ENCODE measurements at places on chromosomes 2 and 18.

DNA sequence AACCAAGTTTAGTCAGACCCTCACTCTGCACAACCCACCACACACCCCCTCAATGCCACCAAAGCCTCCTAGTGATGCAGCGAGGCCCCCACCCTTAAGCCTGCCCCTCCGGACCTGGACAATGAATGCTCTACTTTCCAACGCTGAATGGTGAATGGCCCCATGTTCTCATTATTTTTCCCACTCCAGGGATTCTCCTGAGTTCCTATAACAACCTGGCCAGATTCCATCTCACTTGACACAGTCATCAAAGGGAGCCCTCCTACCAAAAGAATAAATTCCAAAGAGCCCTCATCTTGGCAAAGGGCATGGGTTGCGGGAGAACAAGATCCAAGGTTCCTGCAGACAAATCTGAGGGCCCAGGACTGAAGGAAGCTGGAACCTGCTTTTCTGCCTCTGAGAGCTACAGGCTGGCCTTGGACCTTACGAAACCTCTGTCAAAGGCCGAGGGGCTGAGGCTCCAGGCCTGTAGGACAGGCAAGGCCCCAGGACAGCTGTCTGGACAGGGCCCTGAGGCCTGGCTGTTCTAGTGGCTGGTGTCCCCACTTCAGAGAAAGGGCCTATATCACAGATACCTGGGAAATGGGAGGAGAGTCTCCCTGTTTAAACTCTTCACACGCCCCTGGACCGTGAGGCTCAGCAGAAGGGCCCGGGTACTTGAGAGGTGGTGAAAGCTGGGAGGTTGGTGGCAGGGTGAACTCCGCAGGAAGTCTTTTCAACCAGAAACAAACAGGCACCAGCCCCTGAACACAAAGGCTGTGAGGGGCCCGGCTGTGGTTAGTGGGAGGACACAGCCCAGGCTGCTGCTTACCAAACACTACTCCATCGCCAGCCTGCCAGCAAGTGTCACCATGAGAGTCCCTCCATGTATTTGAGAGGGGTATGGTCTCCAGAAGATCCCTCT, 27.3 kb downstream of the SFXN5 start:
- peak; percentile 68 for DNase-seq

GRCh38 chr2:12106440-12107080, 360.1 kb downstream of the LPIN1 start:
- DNase-seq, result no peak

GRCh38 chr18:12597760-12598159, 60.1 kb downstream of the SPIRE1 start:
- no peak for DNase-seq

DNA sequence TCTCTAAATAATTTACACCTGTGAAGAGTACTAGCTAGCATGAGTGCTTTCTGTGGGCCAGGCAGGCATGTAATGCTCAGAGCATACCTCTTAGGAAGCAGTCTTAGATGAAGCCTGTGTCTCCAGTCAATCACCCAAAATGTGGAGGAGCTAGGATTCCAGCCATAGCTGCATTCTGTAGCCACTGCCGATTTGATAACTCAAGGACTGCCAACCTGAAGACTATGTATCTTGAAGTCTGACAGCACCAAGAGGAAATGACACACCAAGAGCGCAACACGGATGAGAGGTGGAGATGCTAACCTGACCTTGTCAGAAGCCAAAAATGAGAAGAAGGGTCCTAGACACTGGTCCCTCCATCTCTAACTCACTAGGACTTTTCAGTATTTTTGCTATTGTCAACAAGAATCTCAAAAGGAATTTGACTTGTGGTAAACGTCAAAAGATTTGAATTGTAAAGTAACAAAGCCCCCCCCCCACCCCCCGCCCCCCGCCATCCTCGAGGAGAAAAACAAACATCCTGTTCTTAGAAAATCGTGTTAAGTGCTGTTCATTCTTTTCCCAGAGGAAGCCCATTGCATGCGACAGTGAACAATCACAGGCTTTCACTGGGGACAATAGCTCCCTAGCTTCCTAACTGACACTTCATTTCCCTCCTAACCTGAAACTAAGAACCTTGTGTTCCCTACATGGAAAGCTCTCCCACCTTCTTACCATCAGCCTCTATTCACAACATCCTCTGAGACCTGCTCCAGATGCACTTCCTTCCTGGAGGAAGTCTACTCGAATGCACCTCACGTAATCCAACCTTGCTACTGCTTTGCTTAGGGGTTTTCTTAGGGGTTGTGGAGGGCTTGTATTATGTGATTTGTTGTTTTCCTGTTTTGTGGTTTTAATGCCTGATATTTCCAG, 14.7 kb downstream of the CDC42EP3 start:
- DNase-seq, result no peak

- peak; percentile 89 for DNase-seq
Observed at GRCh38 chr2:6877402-6878304, at the start of gene RSAD2. Gene RSAD2 (plus strand): TSS chr2:6877777. CDS start chr2:6877801, 24 bp downstream.

DNA sequence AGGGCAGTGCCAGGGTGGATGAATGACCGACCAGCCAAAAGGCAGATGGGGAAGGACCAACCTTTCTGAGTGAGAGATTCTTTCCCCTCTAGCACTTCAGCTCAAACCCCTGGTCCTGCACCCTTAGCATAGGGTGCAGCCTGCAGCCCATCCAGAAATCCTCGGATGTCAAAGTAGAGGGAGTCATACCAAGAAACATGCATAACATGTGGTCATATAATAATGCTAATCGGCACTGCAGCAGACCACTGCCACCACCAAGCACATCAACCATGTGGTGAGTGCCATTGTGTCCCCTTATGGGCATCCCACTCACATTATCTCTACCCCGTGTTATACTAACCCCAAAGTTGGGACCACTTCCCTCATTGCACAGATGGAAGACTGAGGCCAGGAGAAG, 17.7 kb downstream of the ATOH8 start:
- DNase-seq, result no peak

GRCh38 chr2:45942237-45942738, 290.8 kb downstream of the PRKCE start:
- no peak for DNase-seq

DNA sequence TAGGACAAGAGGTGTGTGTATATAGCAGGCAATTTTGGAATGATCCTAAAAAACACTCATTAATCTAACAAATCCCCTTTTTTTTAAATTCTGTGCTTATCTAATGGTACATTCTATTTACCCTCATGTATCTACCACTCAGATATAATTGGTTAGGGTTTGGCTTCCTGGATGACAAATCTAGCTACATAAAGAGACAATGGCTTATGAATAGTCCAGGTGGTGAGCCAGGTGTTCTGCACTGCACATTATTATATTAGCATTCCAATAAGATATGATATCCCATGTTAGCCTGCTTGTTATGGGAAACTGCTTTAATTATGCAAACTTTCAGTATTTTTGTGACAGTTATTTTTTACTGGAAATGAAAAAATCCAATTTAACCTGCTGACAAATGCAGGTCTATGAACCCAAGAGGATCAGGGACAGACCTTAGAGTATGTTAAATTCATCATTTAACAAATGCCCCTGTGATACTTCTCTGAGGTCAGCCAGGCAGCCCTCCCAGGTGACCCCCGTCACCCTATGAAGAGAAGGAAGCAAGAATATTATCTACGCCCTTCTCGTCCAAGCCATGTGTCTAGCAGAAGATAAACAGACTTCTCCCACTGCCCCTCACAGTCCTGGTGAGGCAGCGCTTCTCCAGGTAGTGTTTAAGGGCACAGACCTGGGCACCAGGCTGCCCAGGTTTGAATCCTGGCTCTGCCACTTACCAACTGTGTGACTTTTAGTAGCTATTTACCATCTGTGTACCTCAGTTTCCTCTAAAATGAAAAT, 83.0 kb downstream of the ADD2 start:
- DNase-seq, result no peak

- DNase-seq, result no peak
Observed at GRCh38 chr2:240809276-240809675, 10.7 kb downstream of the KIF1A start.

- no peak for DNase-seq
Observed at GRCh38 chr18:73151086-73151485, 283.3 kb upstream of the NETO1 start.

GRCh38 chr2:125553768-125554167, 1102.2 kb upstream of the GYPC start:
- no peak for DNase-seq

- no peak for DNase-seq
Observed at GRCh38 chr2:31762085-31762484, 181.3 kb upstream of the SRD5A2 start.

DNA sequence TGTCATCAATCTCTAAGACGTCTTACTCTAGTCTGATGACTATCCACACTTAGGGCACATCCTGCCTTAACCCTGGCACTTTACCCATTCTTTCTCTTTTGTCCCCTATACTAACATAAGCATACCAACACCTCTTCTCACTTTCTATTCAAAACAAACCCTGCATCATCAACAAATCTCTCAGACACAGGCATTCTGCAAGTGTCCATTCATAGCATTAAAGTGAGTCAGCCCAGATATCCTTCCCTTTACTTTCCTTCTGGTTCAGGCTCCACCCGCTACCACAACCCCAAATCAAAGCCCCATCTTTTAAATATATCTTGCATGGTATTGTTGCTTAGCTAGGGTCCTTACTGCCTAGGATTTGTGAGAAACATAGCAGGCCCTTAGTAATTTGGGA, 3.8 kb downstream of the GRB14 start:
- no peak for DNase-seq

DNA sequence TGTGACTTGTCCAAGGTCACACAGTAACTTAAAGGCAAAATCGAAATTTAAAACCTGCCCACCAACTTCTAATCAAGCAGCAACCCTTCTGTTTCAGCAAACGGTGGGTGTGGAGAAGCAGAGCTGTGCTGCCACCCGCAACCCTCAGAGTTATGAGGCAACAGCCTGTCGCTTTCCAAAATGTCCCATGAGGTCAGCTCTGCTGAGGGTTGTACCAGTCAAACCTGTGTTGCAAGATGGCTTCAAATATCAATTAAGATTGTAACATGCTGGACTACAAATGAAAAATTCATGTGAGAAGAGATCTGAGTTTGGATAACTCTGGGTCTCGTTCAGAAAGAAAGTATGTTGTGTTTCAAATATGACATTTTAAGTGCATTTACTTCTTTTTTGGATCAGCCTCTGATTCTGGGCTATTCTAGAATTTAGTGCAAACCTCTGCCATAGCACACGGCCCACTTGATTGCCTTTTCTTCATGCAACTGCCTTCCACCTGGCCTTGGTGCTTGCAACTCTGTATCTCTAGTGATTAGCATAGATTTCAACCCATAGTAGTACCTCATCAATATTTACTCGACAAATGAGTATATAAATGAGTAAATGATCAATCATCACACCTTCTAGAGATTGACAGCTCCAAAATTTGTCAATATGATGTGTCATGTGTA, 69.3 kb downstream of the TIMM21 start:
- DNase-seq, result no peak

DNA sequence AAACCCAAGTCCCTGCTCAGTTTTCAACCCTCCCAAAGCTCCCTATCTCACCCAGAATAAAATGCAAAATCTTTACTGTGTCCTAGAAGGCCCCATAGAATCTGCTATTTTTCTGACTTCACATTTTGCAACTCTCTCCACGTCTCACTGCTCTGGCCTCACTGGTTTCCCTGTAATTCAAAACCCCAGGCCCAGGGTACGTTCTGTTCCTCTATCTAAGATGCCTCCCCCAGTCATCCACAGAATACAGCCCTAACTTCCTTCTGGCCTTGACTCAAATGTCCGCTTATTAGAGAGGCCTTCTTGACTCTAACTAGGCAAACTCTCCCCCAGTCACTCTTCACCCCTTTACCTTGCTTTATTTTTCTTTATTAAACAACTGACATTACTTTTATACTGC, 42.0 kb downstream of the FAM161A start:
- DNase-seq, result no peak

All from DMS79 treated with DMSO at 0.1 percent for 48 hours (cell line).